Panc1 (cell line): ENCODE measurements at places on chromosomes 1 and 21. TPM values are rescaled to one million over a fixed set of nuclear protein-coding genes. Genes with fewer than 3 reads are reported as not detected.

The ADAM30 gene
- not detected for total RNA-seq

DNA sequence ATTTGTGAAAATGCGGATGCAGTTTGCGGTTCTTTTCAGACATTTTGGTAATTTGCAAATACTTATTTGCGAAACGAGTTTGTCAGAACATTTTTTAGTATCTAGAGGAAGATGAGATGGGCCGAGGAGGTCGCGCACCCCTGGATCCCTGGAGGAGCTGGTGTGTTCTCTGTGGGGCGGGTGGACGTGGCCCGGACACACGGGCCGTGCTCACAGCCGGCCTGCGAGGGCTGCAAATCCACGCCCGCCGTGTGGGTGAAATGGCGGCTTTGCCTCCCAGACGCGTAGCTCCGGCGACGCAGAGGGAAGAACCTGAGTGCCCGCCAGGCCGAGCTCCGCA, 9.3 kb upstream of the TTLL10 start:
- no peak overlapping the region for H3K27ac ChIP-seq
- no peaks in the 10 kb centered on the region for H3K27me3 ChIP-seq
- H3K4me1 ChIP-seq = no peaks in the 10 kb centered on the region
- H3K4me3 ChIP-seq = no peak overlapping the region
- no peaks in the 10 kb centered on the region for H3K36me3 ChIP-seq

The LCE3D gene
- not detected for total RNA-seq

The SPATA6 gene
- 18.2 TPM for total RNA-seq

- H3K4me3 ChIP-seq = no peak overlapping the region
- no peaks in the 10 kb centered on the region for H3K4me1 ChIP-seq
- H3K36me3 ChIP-seq = no peaks in the 10 kb centered on the region
- DNase-seq = no peak
Observed at GRCh38 chr1:42524330-42524729, 61.2 kb downstream of the CCDC30 start.

The CYP4B1 gene
- total RNA-seq = not detected

DNA sequence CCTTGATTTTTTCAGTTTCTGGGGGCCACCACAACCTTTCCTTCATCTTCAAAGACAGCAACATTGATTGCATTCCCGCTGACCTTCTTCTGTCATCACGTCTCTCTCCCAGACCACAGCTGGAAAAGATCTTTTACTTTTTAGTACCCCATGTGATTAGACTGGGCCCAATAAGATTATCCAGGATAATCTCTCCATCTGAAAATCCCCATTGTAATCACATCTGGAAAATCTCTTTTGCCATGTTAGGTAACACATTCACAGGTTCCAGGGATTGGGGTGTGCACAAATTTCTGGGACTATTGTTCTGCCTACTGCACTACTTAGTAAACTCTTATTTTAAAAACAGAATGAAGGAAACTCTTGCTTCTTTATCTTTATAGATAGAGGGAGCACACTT, 47.1 kb upstream of the INSL5 start:
- H3K27ac ChIP-seq = no peak overlapping the region
- H3K4me3 ChIP-seq = no peak overlapping the region
- H3K27me3 ChIP-seq = no peaks in the 10 kb centered on the region
- H3K36me3 ChIP-seq = no peaks in the 10 kb centered on the region
- no peaks in the 10 kb centered on the region for H3K4me1 ChIP-seq

DNA sequence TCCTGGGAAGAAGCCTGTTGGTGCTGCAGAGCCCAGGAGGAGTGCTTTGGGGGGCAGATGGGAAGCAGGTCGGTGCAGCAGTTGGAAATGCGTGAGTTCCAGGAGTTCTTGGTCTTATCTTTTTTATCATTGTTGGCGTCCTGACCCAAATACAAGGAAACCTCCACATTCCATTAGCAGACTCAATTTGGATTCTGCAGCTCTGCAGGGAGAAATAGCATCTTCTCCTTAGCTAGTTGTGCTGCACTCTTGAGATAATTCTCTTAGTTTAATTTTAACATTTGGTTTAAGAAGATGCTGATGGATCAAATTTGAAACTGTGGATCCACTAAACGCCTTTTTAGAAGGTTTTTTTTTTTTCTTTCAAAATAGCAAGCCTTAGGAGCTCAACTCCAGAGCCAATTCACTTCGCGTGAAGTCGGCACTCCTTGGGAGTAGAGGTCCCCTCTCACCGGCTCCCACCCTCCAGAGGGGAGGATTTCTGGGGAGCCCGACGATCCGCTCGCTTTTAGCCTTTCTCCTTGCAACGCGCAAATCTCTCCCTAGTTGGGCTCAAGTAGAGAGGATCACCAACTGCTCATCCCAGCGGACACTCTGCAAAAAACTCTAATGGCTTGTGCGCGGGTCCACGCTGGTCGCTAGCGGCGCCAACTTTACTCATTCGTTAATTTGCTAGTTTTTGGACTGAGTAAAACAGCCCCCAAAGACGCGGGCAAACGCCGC, 1.3 kb downstream of the PLD5 start:
- peaks cover 6% of the 10 kb centered on the region; the same call in 1 of the 2 replicates for H3K4me1 ChIP-seq
- H3K27me3 ChIP-seq = peaks cover 17% of the 10 kb centered on the region
- H3K4me3 ChIP-seq = peak overlapping the region; percentile 27; the same call in 1 of the 2 replicates

GRCh38 chr1:101613546-101613945, 376.7 kb downstream of the S1PR1 start:
- DNase-seq = no peak
- no peaks in the 10 kb centered on the region for H3K36me3 ChIP-seq
- no peaks in the 10 kb centered on the region for H3K4me1 ChIP-seq
- no peaks in the 10 kb centered on the region for H3K27me3 ChIP-seq
- no peak overlapping the region for H3K4me3 ChIP-seq

The SPRR2A gene
- total RNA-seq = not detected

- H3K27ac ChIP-seq = no peak overlapping the region
- no peak overlapping the region for H3K4me3 ChIP-seq
- no peaks in the 10 kb centered on the region for H3K4me1 ChIP-seq
- H3K27me3 ChIP-seq = no peaks in the 10 kb centered on the region
Observed at GRCh38 chr1:196309386-196309785, 298.9 kb downstream of the KCNT2 start.

DNA sequence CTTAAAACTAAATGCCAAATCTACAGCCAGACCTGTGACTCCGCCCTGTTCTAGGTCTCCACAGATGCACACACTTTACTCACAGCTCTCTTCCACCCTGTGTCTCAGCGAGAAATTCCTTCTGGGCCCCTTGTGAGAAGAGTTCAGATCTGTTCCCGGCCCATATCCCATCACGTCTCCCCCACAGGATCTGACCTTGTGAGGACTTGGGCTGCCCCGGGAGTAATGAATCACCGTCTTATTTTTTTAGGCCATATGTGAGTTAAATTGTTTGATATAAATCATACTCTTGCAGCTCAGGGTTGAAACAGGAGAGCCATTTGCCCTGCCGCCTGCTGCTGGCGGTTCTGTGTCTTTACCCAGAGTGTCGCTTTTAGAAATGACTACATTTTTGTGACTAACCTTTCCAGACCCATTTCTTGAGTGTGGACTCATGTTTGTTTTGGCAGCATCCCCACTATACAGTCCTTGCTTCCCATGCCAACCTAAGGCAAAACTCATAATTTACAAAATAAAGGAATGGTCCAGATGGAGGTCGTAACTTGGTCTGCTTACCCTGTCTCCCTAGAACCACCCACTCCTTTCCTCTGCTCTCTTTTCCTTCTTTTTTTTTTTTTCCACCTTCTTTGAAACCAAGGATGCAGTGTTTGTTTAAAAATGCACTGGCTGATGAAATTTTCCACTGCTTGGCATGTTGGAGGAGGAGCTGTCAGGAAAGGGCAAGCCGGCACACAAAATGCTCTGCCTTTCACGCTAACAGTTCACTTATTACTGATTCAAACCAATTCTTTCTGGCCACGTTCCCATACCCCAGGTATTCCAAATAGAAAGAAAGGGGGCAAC, 98.0 kb upstream of the C1orf105 start:
- no peaks in the 10 kb centered on the region for H3K36me3 ChIP-seq
- peaks cover 51% of the 10 kb centered on the region for H3K4me1 ChIP-seq
- H3K27me3 ChIP-seq = no peaks in the 10 kb centered on the region
- DNase-seq = peak; percentile 91

DNA sequence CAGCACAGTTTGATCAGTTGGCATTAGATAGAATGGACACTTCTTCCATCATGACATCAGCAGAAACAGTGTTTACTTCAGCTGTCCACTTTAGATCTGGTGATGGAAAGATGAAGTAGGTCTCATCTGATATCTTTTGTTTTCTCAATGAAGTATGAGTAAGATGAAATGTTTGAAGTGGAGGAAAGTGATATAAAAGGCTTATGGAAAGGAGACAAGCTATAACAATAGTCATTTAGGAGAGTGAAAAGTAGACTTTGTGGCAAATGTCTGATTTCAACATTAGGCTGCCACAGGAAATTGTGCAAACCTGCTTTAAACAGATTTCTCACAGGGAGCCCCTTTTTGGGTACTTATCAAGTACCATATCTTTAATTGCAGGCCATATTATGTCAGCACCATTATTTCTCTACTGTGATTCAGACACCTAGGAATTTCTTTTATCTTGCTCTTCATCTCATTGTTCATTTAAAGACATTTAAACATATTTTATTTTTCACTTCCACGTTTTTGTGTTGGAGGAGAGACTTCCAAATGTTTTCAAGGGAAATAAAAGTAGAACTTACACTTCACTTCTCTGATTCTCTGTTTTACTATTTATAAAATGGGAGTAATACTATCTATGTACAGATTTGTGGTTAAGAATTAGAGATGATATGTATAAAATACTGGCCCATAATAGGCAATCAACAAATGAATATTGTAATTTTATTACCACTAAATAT, 18.1 kb downstream of the PDC start:
- H3K4me3 ChIP-seq = no peak overlapping the region
- H3K27ac ChIP-seq = no peak overlapping the region
- no peak for DNase-seq
- no peaks in the 10 kb centered on the region for H3K4me1 ChIP-seq
- no peaks in the 10 kb centered on the region for H3K36me3 ChIP-seq

DNA sequence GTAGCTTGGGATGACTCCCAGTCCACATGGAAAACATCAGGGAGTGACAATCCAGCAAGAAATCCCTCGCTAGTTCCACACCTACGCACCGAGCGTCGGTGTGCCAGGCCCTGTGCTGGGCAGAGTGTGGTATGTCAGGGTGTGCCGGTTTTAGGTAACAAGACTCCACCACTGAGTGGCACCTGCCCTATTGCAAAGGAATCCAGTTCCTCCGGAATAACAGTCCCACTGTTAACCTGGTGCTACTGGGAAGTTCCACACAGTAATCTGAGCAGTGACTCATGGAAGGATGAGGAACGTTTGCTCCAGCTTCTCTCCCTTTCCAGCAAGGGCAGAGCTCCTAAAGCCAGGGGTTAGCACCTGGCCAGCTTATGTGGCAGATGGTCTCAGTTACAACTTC, 14.3 kb downstream of the RNF207 start:
- H3K27me3 ChIP-seq = no peaks in the 10 kb centered on the region
- no peak for DNase-seq
- H3K27ac ChIP-seq = 0 out of 2 replicates have a peak overlapping the region, but pooled peaks have one; percentile 29

The CRYZL1 gene
- total RNA-seq = 24.8 TPM

The CLDN14 gene
- not detected for total RNA-seq

- H3K4me3 ChIP-seq = no peak overlapping the region
- H3K27ac ChIP-seq = no peak overlapping the region
- DNase-seq = no peak
- no peaks in the 10 kb centered on the region for H3K27me3 ChIP-seq
- H3K36me3 ChIP-seq = no peaks in the 10 kb centered on the region
- no peaks in the 10 kb centered on the region for H3K4me1 ChIP-seq
Observed at GRCh38 chr1:74399249-74399648, 113.2 kb downstream of the LRRC53 start.

- DNase-seq = peak; percentile 41
- H3K27ac ChIP-seq = peak overlapping the region; percentile 65
- H3K27me3 ChIP-seq = no peaks in the 10 kb centered on the region
- H3K4me1 ChIP-seq = peaks cover 32% of the 10 kb centered on the region
- no peak overlapping the region for H3K4me3 ChIP-seq
Observed at GRCh38 chr1:116853680-116854402, 55.9 kb upstream of the PTGFRN start.

- H3K27ac ChIP-seq = no peak overlapping the region
- no peak for DNase-seq
- no peaks in the 10 kb centered on the region for H3K36me3 ChIP-seq
- H3K4me1 ChIP-seq = no peaks in the 10 kb centered on the region
- no peak overlapping the region for H3K4me3 ChIP-seq
- no peaks in the 10 kb centered on the region; the same call in none of the 2 replicates for H3K27me3 ChIP-seq
Observed at GRCh38 chr1:30476911-30477459, 246.4 kb downstream of the MATN1 start.

The FAM110D gene
- 0.05 TPM for total RNA-seq

The VANGL2 gene
- total RNA-seq = 0.10 TPM

DNA sequence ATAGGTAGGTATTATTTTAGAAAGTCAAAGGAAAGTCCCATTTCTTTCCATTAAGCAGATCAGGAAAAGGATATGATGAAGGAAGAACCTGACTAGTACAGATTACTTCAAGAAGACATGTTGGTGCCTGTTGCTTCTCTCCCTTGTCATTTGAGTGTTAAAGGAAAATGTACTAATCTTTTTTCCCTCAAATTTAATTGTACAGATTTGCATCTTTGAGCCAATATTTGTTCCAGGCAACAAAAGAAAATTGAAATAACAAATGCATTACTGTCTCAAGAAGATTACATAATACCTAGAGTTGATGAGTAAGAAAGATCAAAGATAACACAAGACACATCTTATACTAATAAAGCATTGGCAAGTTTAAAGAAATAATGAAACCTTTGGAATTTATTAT, 566.9 kb upstream of the ZP4 start:
- H3K4me1 ChIP-seq = no peaks in the 10 kb centered on the region
- no peak overlapping the region for H3K27ac ChIP-seq
- DNase-seq = no peak
- no peaks in the 10 kb centered on the region for H3K27me3 ChIP-seq

The FAAH gene
- total RNA-seq = 25.9 TPM

The LCE6A gene
- total RNA-seq = not detected

GRCh38 chr1:46721686-46722205, 2.8 kb upstream of the EFCAB14 start:
- no peak for DNase-seq
- no peak overlapping the region for H3K27ac ChIP-seq
- H3K27me3 ChIP-seq = no peaks in the 10 kb centered on the region; the same call in 1 of the 2 replicates
- H3K4me3 ChIP-seq = no peak overlapping the region

DNA sequence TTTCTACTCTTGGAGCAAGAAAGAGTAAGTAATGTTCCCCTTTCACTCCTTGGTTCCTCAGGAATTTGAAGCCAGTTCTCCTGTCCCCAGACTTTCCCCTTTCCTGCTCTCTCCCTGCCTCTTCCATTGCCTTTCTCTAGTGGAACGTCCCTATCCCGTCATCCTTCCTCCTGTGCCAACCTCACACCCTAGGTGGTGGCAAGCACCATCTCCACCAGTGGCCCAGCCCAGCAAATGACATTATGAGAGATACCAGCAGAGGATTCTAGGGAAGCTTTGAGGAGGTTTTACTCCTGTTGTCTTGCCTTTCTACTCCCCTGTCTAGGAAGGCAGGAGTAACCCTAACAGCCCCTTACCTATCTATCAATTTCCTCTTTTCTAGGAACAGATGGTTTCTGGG, 8.1 kb upstream of the TACSTD2 start:
- no peaks in the 10 kb centered on the region for H3K36me3 ChIP-seq
- peaks cover 9% of the 10 kb centered on the region for H3K27me3 ChIP-seq
- H3K4me1 ChIP-seq = no peaks in the 10 kb centered on the region
- no peak for DNase-seq

The MYOC gene
- total RNA-seq = not detected

GRCh38 chr1:71641903-71642302, 561.1 kb upstream of the ZRANB2 start:
- no peaks in the 10 kb centered on the region for H3K4me1 ChIP-seq
- H3K27ac ChIP-seq = no peak overlapping the region
- H3K4me3 ChIP-seq = no peak overlapping the region
- H3K27me3 ChIP-seq = no peaks in the 10 kb centered on the region
- H3K36me3 ChIP-seq = no peaks in the 10 kb centered on the region

GRCh38 chr1:12231276-12231595, 1.4 kb downstream of the VPS13D start:
- no peaks in the 10 kb centered on the region for H3K27me3 ChIP-seq
- H3K27ac ChIP-seq = peak overlapping the region; percentile 20
- peaks cover 10% of the 10 kb centered on the region; the same call in 1 of the 2 replicates for H3K4me1 ChIP-seq
- H3K4me3 ChIP-seq = peak overlapping the region; percentile 72
- peaks cover 5% of the 10 kb centered on the region; the same call in 1 of the 2 replicates for H3K36me3 ChIP-seq
